Dermis lymphatic vessel endothelial cell (primary cell): ENCODE measurements at places on chromosomes 2 and 18. TPM values are rescaled to one million over a fixed set of nuclear protein-coding genes. Genes with fewer than 3 reads are reported as not detected.

CCDC178 gene
- not detected in 2 replicates for total RNA-seq

ZNF892 gene
- total RNA-seq: 3.6 and 7.4 TPM in 2 replicates

NLRC4 gene
- total RNA-seq: not detected in 2 replicates

DHRS9 gene
- not detected in 2 replicates for total RNA-seq

PLB1 gene
- total RNA-seq: 0.33 and 0.43 TPM in 2 replicates

RIT2 gene
- total RNA-seq: not detected in 2 replicates

ZBTB7C gene
- not detected in 2 replicates for total RNA-seq

RESP18 gene
- not detected in 2 replicates for total RNA-seq

TFCP2L1 gene
- not detected in 2 replicates for total RNA-seq

HTRA2 gene
- total RNA-seq: 37.5 and 48.9 TPM in 2 replicates

UGT1A4 gene
- total RNA-seq: not detected in 2 replicates

TEX44 gene
- total RNA-seq: not detected in 2 replicates

GALNT13 gene
- total RNA-seq: under 0.01 and 0.60 TPM in 2 replicates

ZC3H6 gene
- 2.5 and 3.0 TPM in 2 replicates for total RNA-seq
